ENCODE measurements at places on chromosomes 16 and 17. TPM values are rescaled to one million over a fixed set of nuclear protein-coding genes. Genes with fewer than 3 reads are reported as not detected.

The BAIAP2 gene
- total RNA-seq: 6.5 TPM

The FBXO39 gene
- total RNA-seq: 0.61 TPM

The SLC5A2 gene
- not detected for total RNA-seq

The SPG7 gene
- total RNA-seq: 108 TPM

The TBC1D3D gene
- total RNA-seq: not detected

The SPEM2 gene
- total RNA-seq: not detected

The NPIPB6 gene
- not detected for total RNA-seq

The GLIS2 gene
- total RNA-seq: 1.3 TPM

The GPR179 gene
- not detected for total RNA-seq

The JPH3 gene
- total RNA-seq: under 0.01 TPM

The LRRC75A gene
- 1.6 TPM for total RNA-seq

The TNFSF12 gene
- total RNA-seq: 6.5 TPM

The SMCR8 gene
- 12.3 TPM for total RNA-seq

The TBC1D3H gene
- not detected for total RNA-seq

The GRIN2A gene
- total RNA-seq: not detected

The GUCY2D gene
- total RNA-seq: not detected

The APPBP2 gene
- 28.6 TPM for total RNA-seq

The ANKRD40CL gene
- total RNA-seq: not detected

The CES3 gene
- total RNA-seq: not detected

The PYDC1 gene
- total RNA-seq: not detected

The TMEM238L gene
- not detected for total RNA-seq

The CCR7 gene
- total RNA-seq: not detected

Data from epithelial cell of umbilical artery (primary cell).